ENCODE measurements at places on chromosomes 7 and 10.

- DNase-seq, result no peak
Observed at GRCh38 chr10:6279540-6280267, 77.0 kb downstream of the PFKFB3 start.

- no peak for DNase-seq
Observed at GRCh38 chr10:24821986-24822385, 98.3 kb upstream of the ARHGAP21 start.

GRCh38 chr7:108480311-108480710, 24.1 kb upstream of the NRCAM start:
- DNase-seq, result no peak

DNA sequence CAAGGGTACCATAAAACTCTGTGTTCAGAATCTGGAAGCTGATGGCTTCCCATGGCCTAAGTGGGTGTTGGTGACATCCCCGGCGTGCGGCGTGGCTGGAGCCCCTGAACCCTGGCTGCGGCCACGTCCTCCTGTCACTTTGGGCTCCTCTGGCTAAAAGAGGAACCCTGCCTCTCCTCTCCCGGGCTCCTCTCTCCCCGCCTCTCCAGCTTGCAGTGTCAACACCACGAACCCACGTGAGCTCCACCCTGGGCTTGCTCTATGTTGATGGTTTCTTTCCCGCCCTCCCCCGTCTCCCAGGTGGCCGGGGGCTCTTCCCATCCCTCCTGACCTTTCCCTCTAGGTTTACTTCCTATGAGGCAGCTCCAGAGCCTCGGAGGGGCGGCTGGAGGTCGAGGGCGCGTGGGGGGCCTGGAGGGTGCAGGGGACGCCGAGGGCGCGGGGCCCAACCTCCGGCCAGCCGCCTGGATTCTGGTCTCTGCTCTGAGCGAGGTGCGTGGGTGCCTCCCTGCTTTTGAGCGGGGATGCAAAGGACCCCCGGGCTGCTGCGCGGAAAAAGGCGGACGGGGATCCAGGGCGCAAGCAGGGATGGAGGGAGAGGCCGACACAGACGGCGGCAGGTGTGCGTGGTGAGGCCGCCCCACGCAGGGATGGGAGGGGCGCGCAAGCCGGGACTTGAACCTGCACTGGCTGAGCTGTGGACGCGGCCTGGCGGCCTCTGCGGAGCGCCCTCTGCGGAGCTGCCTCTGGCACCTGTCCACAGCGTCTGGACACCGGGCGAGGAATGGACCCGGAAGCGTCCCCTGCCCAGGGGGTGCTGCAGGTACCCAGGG, 115.5 kb upstream of the DIP2C start:
- peak; percentile 31 for DNase-seq

- DNase-seq, result no peak
Observed at GRCh38 chr10:112535531-112535951, 88.5 kb downstream of the VTI1A start.

DNA sequence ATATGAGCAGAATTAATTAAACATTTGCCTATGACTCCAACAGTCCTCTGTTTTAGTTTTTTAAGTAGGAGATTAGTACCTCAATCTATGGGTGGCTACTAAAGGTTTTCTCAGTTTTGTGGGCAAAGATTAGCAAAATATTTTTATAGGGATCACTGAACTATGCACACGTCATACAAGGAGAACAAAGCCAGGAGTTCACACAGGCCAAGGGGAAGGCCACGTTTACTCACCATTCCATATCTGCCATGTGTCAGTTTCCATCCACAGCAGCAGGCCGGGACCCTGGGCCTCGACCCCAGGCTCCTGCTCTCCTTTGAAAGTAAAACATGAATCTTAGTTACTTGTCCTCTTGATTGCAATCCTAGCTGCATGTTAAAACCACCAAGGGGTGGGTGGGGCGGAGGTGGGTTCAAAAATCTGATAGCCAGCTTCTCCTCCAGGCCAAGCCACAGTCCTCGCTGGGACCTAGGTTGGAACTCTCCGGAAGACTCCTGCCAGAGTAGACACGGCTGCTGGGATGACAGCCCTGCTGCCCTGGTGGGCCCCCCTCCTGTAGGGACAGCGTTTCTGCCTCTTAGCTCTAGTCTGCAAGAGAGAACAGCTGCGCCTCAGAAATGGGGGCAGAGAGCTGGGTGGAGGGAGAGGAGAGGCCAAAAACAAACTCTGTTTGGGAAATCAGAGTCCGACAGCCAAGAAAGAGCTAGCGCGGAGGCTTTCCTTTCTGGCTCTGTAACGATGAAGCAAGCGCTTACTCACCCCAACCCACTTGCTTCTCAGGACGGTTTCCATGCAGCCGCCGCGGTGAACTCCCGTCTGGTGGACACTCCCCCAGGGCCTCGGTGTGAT, 35.6 kb downstream of the PITRM1 start:
- no peak for DNase-seq

DNA sequence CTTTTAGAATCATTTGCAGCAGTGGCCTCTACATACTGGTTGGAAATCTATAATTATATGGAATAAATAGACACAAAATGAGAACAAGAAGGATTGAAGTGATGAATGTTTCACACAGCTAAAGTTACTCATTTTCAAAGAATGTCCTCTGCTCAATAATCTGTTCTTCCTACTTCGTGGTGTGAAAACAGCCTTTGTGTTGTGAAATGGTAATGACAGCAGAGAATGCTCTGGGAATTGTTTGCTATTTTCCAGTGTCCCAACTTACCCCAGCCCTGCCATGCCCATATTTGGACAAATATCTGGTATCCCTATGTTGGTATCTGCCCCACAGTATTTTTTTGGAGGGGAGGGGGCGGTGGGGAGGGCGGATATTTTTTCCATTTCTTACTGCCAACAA, 130.4 kb downstream of the GLI3 start:
- DNase-seq, result no peak

GRCh38 chr10:84371944-84372343, 43.6 kb downstream of the CCSER2 start:
- DNase-seq, result no peak

- DNase-seq, result no peak
Observed at GRCh38 chr7:150954201-150954985, 23.7 kb downstream of the KCNH2 start.

- peak; percentile 60 for DNase-seq
Observed at GRCh38 chr10:121942749-121943416, 15.1 kb upstream of the ATE1 start.

DNA sequence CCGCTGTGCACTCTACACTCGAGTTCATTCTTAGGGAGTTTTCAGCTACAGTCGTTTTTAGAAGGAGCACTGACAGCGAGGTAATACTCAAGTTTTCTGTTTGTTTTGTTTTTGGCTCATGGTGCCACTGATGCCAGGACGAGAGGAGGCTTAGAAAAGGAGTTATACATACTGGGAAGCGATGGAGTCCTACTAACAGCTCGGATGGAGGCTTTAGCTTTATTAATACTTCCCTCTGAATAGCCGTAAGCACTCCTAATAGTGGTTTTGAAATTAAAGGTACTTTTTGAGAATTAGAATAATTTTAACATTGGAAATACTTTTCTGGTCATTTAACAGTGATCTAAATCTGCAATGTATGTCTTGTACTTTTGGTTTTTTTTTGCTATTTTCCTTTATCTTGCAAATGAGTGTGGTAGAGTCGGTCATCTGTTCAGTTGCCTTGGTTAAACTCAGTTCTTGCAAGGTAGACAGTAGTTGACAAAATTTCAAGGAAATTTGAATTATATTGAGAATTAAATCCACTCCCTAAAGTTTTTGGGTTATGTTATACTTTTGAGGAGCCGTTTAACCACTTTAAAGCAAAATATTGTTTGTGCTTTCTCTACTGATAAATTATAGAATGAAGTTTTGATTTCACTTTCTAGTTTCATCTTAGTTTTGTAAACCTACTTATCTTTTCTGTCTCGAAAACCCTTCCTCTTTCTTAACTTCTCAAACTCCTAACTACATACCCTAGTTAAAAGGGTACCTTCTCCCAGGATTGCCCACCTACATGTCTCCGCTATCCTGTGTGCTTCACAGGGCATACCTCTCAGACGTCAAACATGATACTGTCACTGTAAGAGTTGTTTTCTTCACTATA, 1.5 kb downstream of the HBP1 start:
- peak; percentile 13 for DNase-seq

- peak; percentile 52 for DNase-seq
Observed at GRCh38 chr10:110455446-110455845, 42.3 kb upstream of the DUSP5 start.

GRCh38 chr7:41219276-41219675, 483.6 kb downstream of the INHBA start:
- no peak for DNase-seq

GRCh38 chr10:47311932-47312662, 10.2 kb upstream of the GDF2 start:
- DNase-seq, result peak; percentile 78

DNA sequence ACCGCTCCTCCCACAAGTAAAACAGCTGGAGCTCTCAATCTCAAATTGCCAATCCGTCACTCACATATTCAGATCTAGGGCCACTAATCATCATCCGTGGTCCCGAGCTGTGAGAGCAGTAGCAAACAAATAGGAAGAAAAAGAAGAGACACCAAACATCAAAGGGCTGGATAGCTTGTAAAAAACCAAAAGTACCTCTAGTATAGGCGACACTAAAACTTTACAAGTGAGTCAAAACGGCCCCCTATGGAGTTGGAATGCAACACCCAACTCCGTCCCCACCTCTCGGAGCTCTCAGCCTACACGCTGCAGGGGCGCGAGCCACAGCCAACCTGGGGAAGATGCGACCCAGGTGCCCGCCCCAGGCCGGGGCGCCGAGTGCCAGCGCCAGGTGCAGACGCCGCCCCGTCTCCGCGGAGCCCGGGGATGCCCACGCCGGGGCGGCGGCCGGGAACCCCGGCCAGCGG, 581 bp downstream of the FAM3C start:
- DNase-seq, result no peak

DNA sequence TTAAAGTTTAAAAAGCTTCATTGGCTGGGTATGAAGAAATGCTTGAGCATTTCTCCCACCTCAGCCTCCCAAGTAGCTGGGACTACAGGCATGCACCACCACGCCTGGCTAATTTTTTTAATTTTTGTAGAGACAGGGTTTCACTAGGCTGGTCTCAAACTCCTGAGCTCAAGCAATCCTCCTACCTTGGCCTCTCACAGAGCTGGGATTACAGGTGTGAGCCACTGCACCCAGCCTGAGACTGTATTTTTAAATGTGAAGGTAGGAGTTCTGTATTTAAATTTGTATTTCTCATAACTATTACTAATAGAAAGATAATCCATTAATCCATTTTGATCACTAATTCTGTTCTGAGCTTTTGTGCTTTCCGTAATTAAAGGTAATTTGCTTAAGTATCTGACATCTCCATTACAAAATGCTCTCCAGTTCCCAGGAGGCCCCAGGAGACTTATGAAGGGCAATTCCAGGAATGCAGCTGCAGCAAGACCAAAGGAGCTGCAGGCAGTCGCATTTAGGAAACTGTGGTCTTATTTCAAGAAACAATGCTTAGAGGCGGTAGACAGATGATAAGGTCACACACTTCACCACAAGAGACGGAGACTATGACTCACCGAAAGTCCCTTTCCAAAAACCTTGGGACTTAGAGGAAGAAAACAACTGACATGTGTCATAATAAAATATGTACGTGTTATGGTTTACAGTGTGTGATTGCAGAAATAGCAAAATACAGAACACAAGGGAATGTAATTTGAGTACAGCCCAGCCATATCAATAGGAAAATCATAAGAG, 23.3 kb downstream of the YAE1 start:
- DNase-seq, result peak; percentile 99

DNA sequence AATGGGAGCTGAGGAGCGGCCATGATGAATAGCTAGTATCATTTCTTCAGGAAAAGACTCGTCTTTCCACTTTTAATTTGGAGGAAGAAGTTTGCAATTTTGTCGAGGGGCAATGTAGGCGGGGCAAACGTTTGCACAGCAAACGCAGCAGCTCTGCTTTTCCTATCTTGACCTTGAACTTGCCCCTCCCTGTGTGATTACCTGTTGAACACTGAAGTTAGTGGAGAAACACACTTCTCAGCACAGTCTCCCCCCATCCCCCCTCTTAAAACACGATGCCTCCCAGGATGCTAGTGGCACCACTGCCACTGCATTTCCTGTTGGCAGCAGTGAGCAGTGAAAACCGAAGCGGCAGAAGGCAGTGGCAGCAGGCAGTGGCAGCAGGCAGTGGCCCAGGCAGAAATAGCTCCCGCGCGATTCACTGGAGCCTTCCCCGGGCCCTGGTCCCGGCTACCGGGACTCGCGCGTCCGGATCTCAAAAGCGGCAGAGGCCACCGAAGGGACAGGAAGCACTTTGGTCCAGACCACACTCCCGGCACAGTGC, at the start of gene EPDR1:
TSS of gene EPDR1 (plus strand) at position 336 of the 544 bp plus-strand sequence. CDS start 300 bp downstream, outside the sequence.
- peak; percentile 56 for DNase-seq

- DNase-seq, result no peak
Observed at GRCh38 chr7:97973206-97973658, 16.8 kb downstream of the OCM2 start.

DNA sequence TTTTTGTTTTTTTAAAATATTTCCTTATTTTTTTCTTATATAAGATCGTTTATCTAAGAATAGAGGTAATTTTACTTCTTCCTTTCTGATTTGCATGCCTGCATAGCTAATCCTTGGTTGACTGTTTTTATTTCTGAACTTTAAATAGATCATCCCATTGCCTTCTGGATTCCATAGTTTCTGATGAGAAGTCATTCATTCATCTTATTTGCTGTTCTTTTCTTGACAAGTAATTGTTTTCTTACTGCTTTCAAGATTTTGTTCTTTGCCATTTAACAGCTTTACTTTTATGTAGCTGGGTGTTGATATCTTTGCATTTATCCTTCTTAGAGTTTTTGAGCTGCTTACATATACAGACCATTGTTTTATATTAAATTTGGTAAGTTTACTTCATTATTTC, 437.9 kb downstream of the SDK1 start:
- no peak for DNase-seq

DNA sequence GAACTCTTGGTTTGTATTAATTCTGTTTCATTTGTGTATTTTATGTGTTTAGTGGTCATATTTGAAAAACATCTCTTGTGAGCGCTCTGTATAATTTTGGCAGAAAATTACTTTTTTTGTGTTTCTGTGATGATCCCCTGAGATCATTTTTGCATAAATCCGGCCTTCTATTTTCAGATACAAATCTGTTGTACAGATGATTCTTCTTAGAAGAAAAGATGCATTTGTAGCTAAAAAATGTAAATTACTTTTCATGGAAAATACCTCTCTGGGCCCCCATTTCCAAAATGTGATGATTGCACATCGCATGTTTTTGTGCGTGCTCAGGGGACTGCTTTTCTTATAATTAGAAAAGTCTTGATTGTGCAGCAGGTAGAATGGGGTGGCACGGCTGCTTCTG, 395.4 kb downstream of the LRMDA start:
- DNase-seq, result no peak

DNA sequence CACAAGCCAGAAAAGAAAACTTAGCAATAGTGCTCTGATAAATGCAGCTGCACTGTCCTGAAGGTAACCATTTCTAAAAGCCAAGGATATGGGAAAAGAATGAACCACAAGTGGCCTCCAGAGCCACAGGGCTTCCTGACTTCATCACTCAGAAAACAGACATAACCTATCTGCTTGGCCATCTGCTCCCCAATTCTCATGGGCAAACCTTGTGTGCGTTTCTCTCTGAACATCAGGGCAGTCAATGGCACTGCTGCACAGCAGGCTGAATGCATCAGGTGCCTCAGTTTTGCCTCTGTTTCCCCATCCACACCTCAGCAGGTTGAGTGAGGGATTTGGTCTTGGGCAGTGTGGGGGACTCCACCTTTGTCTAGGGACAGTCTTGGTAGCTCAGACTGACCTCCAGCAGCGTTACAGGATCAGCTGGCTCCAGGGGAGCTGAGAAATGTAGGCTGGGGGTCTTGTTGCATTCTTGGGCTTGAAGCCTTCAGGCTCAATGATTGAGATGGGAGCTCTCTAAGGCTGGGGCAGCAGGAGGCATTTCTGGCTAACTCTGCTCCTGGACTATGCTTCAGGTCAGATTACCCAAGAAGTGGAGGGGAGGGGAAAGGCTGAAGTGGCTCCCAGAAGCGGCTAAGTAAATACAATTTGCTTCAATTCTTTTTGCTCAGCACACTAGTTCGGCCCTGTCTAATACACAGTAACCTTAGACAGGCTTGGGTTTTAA, 23.6 kb upstream of the PDLIM1 start:
- DNase-seq, result no peak
